SHP77 treated with DMSO at 0.1 percent for 48 hours (cell line): ENCODE measurements at places on chromosomes 4 and X.

GRCh38 chr4:88567591-88567990, 24.7 kb upstream of the HERC3 start:
- DNase-seq: no peak

DNA sequence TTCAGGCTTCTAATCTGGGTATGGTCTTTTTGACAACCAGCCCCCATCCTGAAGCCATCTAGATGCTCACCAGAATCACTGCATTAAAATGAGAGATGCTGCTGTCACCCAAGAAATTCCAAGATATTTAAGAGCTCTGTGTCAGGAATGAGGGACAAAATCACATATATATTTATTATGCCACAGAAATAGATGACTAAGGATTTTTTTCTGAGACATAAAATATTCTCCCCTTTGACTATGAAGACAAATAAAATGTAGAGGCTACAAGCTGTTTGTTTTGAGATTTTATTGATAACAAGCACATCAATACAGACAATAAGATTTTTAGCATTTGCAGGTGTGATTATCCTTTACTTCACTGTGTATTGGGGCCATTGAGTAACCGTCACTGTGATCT, 77.4 kb downstream of the COMMD8 start:
- DNase-seq: no peak

- no peak for DNase-seq
Observed at GRCh38 chrX:150508018-150508417, 60.4 kb upstream of the MTM1 start.

GRCh38 chr4:101689220-101689619, 101.3 kb upstream of the BANK1 start:
- no peak for DNase-seq

- no peak for DNase-seq
Observed at GRCh38 chrX:99857455-99857854, 552.6 kb downstream of the PCDH19 start.

DNA sequence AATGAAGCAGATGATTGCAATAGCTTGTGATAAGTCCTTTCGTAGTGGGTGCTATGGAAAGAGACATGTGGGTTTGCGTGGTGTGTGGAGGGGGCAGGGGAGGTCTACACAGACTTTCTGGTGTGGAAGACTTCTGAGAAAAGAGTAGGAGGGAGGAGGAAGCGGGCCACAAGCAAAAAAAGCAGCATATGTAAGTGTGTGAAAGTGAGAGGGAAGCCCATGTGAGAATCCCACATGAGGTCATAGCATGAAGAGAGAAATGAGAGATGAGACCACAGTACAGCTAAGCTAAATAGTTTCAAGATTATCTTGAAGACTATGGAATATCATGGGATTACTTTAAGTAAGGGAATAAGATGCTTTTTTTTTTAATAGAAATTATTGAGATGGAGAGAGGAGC, 2039.9 kb upstream of the TENM3 start:
- no peak for DNase-seq

- DNase-seq: no peak
Observed at GRCh38 chrX:38877366-38877765, 76.1 kb downstream of the MID1IP1 start.

GRCh38 chr4:66829310-66829709, 716.0 kb downstream of the CENPC start:
- DNase-seq: no peak

DNA sequence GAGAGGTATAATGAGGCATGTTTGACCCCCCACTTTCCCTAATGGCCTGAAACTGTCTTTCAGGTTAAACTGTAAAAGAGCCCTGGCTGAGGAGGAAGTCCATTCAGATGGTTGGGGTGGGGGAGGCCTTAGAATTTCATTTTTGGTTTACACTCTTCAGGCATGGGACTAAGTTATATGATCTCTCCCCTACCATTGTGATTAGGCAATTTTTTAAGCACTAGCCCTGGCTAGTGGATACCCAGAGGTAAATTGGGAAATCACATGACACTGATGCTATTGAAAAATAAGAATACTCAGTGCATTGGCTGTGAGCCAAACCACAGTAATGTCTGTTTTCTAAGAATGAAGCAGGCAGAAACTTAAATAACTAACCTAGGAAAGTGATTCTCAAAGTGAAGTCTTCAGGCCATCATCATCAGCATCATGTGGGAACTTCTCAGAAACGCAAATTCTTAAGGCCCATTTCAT, 149.7 kb downstream of the RRAGB start:
- DNase-seq: no peak

DNA sequence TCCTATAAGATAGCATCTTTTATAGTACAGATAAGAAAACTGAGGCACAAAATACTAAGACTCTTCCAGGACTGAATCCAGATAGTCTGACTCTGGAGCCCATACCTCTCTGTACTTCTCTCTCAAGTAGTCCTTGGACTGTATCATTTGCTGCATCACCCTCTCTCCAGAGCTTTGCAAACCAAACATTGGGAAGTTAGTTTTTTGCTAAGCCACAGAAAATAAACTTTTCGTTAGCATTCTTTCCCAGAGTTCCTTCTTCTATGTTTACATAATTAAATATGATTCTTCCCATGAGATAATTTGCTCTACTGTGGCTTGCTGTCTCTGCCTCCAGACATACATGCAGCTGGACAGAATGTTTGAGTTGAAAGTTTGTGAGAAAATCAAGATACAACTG, 22.0 kb downstream of the PPEF2 start:
- DNase-seq: no peak

GRCh38 chr4:184448821-184449220, 25.5 kb downstream of the IRF2 start:
- no peak for DNase-seq

GRCh38 chr4:139017861-139018260, 2.3 kb downstream of the NOCT start:
- no peak for DNase-seq

GRCh38 chr4:30258949-30259348, 461.2 kb upstream of the PCDH7 start:
- DNase-seq: no peak

GRCh38 chr4:183828125-183828524, 77.0 kb upstream of the STOX2 start:
- DNase-seq: no peak
